T-helper 17 cell (primary cell): ENCODE measurements at places on chromosomes 5 and 9. TPM values are rescaled to one million over a fixed set of nuclear protein-coding genes. Genes with fewer than 3 reads are reported as not detected.

The MYOT gene
- not detected for total RNA-seq

The IL13 gene
- total RNA-seq, result not detected

The TTC39B gene
- 35.6 TPM for total RNA-seq

The OR2S2 gene
- total RNA-seq, result not detected

The CDH10 gene
- not detected for total RNA-seq

The RANBP3L gene
- total RNA-seq, result not detected

The SPINK4 gene
- total RNA-seq, result not detected

The ANKDD1B gene
- 0.42 TPM for total RNA-seq

The ADRB2 gene
- total RNA-seq, result 5.7 TPM

The MCIDAS gene
- total RNA-seq, result not detected

The SLIT3 gene
- total RNA-seq, result not detected

DNA sequence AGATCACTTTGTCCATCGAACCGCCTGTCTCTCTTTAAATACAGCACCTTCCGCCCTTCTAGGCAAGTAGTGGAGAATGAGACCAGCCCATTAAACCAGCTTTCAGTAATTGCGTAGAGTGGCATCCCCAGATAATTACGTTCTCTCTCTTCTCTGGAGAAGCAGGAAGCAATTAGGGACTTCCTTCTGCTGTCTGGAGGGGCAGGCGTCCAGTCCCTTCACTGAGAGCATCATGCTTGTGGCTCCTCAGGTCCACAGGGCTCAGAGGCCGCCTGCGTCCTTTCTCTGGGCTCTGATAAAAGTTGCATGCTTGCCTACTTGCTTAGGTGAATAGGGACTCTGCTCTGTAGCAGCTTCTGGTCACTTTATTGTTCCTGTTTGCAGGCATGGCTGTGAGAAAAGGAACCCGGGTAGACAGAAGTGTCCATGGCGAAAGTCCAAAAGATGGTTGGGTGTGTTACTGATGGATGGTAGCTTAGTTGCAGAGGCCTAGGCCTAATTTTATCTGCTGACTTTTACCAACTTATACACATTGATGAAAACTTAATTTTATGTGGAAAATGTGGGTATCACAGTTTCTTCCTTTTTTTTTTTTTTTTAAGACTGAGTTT is 299.1 kb upstream of the PANK3 start:
- DNase-seq, result no peak

DNA sequence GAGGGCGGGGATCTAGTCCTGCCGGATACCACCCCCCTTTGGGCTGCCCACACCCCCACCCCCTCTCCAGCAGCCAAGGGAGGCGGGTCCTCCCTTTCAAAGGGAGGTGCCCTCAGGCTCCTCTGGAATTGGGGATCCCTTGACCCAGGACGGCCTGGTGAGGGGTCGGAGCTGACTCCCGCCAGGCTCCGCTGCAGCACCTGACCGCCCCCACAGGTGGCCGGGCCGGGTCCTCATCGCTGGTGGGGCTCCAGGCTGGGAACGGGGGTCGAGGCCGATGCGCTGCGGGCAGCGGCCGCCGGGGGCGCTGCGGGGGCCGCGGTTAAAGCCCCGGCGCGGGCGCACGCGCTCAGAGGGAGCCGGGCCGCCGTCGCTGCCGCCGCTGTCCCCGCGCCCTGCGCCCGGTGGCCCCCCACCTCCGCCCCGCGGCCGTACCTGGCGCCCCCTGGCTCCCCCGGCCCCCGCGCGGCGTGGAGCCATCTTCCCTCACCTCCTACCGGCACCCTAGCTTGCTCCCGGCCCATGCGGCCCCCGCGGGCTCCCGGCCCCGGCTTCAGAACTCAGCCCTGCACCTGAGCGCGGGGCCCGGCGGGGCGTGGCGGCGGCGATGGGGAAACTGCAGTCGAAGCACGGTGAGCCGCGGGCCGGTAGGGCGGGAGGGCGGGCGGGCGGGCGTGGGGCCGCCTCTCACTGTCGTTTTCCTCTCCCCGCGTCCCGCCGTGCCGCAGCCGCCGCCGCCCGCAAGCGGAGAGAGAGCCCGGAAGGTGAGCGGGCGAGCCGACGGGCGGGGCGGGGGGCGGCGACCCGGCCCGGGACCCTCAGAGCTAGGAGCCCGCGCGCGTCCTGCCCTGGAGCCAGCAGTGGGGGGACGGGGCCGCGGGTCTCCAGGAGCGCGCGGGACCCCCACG is at the start of gene NKD2:
Gene NKD2, plus strand, starts transcription at position 352 of the 908 bp plus-strand sequence. Its CDS starts 256 bp downstream, at position 608.
- DNase-seq, result no peak

- no peak for DNase-seq
Observed at GRCh38 chr5:3346111-3346820, 249.4 kb upstream of the IRX1 start.

GRCh38 chr5:82851471-82851870 is 225.7 kb downstream of the TMEM167A start:
- DNase-seq, result no peak

DNA sequence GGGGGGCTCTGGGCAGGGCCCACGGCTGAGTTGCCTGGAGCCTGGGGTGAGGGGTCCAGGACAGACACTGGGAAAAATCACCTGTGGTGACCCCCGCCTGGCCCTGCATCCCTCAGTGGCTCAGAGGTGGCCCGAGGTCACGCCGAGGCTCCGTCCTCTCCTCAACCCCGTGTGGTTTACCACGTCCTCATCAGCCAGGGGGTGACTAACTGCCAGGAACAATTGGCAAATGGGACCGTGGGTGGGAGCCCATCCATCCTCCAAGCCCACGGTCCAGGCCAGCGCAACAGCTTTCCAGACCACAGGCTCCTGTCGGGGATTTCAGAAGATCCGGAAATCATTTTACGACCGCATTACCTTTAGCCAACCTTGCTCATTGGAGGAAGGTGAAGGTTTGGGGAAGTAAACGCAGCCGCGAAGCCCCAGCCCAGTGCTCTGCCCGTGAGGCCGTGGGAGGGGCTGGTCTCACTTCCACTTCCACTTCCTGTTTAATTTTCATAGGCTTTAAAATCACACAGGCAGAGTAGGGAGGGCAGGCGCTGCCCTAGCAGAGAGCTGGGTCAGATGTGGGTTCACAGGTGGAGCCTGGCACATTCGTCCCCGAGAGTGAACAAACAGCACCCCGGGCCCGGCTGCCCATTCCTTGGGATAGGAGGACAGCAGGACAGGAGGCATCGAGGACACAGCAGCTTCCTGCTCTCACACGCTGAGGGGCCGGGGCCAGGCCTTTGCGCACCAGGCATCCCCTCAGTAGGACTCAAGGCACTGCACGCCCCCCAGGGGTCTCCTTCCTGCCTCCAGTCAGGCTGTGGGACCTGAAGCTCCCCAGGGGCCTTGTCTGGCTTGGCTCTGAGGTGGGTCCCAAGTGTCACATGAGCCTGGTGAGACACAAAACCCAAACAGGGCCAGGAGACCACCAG is 19.8 kb upstream of the SLC9A3 start:
- DNase-seq, result no peak

- no peak for DNase-seq
Observed at GRCh38 chr9:121331992-121332685, 37.9 kb downstream of the STOM start.

- DNase-seq, result no peak
Observed at GRCh38 chr9:114282507-114282906, 40.4 kb upstream of the ORM1 start.

DNA sequence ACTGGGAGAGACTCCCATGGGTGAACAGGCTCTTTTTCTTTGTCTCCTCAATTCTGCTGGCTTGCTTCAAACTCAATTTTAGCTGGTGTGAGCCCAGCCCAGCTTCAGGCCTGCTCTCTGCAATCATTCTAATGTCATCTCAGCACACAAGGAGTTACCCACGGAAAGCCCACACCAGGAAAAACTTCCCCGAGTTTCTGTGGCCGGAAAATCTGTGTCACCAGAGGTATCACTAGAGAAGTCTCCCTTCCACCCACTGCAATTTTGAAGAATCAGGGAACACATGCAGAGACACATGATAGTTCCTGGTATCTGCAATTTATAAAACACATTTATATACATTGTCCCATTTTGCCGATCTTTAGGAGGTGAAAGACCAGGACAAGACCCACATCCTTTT is 13.5 kb upstream of the NDFIP1 start:
- no peak for DNase-seq

DNA sequence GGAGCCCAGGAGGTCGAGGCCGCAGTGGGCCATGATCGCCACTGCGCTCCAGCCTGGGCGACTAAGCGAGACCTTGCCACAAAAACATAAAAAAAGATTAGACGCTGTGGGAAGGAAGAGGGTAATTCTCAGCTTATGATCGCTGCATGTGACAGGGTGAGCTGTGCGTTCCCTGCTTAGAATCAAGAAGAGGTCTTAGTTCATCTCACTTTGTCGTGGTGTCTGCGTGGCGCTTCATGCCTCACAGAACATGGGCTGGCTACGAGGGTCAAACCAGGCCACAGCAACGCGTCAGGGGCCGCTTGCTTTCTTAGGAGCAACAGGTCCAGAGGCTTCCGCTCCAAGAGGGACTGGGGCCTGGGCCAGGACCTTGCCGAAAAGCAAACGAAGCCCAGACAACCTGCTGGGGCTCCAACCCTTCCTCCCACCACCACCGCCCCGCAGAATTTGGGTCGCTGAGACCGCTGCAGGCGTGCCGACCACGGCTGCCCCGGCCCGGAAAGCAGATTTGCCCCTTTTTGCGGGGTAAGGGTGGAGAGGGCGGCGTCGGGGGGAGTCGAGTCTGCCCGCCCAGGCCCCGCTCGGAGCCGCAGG is 10.0 kb upstream of the GRIN1 start:
- no peak for DNase-seq

- DNase-seq, result no peak
Observed at GRCh38 chr9:120655005-120655622, 59.2 kb downstream of the MEGF9 start.

DNA sequence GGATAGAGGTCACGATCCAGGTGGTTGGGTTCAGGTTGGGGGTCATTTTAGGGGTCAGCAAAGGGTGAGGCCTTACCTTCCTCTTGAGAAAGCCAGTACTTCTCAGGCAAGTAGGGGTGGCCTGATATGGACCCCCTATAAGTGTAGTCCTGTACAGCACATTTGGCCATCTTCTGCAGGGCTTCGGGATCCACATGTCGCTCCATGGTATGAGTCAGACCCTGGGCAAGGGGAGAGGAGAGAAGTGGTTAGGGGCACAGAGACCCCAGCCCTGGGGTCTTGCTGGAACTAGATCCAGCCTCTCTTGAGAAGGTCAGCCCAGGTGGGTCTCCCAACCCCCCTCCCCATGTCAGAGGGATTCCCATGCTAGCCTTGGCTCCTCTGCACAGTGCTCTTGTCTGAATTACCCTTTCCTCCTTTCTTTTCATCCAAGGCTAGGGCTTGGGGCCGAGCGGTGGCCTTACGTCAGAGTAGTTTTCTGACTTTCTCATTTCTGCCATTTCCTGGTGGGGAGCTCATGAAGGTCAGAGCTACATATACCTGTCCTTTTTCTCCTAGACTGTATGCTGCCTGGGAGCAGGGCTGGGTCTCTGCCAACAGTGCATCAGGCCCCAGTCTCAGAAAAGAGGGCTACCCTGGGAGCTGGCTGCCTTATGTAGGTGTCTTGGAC is 9.0 kb upstream of the MYORG start:
- DNase-seq, result no peak

GRCh38 chr5:31469886-31470285 is 62.0 kb downstream of the DROSHA start:
- no peak for DNase-seq

DNA sequence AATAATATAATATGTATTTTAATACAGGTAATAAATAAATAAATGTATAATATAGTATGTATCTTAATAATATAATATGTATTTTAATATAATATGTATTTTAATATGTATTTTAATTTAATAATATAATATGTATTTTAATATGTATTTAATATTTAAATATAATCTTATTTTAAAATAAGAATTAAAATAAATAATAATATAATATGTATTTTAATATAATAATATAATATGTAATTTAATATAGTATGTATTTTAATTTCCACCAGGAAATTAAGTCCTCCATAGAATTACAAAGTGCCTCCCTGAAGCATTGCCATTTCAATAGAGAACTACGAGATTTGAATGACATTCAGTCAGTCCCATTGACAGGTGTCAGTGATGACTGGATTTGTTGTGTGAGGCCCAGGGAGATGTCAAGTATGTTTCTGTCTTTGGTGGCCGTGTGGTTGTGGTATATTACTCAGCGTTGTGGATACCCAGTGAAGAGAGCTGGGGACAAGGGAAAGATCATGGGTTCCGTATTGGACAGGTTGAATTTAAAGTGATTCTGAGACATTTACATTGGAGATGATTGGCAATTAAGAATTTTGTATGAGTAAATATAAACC is 14.2 kb upstream of the C5orf46 start:
- no peak for DNase-seq
